ENCODE measurements at places on chromosomes 7 and 10.

GRCh38 chr10:103916876-103917275 lies 1.1 kb downstream of the STN1 start:
- no peak for DNase-seq

DNA sequence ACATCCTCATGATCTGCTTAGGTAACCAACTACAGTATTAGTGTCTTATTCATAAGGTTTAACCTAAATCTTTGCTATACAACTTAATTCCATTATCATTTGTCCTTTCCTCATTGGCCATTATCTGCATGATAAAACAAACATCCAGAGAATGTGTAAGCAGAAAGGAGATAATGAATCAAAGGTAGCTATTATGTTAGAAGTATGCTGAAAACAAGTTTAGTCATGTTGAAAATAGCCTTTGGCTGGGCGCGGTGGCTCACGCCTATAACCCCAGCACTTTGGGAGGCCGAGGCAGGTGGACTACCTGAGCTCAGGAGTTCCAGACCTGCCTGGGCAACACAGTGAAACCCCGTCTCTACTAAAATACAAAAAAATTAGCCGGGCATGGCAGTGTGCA lies 78.2 kb downstream of the NT5C2 start:
- no peak for DNase-seq

GRCh38 chr7:129354428-129355157 lies 79.6 kb upstream of the STRIP2 start:
- no peak for DNase-seq

DNA sequence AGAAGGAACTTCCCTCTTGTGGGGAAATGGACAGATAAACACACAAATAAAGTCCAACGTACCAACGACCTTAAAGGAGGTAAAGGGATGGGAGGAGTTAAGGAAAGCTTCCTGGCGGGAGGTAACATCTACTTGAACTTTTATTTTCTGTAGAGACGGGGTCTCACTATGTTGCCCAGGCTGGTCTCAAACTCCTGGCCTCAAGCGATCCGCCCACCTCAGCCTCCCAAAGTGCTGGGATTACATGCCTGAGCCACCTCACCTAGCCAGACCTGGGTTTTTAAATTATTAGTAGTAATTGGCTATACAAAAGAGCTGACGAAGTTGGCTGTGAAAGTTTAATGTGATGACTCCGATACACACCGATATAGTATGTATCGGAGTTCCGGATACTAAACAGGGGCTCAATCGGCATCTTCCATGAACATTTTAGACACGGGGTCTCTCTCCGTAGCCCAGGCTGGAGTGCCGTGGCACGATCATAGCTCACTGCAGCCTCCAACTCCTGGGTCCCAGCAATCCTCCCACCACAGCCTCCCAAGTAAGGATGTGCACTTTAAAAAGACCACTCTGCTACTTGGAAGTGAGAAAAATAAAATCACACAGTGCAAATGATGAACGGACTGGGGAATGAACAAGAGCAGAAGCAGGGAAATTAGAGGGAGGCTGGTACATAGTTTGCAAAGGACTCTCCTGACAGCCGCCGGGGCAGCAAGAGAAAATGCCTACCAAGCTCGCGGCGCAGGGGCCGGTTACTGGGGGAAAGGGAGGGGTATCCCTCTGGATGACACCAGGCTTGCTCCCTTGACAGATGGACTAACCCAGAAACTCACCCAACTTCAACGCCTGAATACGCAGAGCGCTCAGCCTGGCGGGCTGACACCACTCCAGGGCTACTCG lies 1.0 kb downstream of the BCL7B start:
- DNase-seq, result no peak

GRCh38 chr10:113991091-113991860 lies 52.4 kb upstream of the ADRB1 start:
- no peak for DNase-seq

- no peak for DNase-seq
Observed at GRCh38 chr10:101675115-101675514, 19.9 kb downstream of the FBXW4 start.

DNA sequence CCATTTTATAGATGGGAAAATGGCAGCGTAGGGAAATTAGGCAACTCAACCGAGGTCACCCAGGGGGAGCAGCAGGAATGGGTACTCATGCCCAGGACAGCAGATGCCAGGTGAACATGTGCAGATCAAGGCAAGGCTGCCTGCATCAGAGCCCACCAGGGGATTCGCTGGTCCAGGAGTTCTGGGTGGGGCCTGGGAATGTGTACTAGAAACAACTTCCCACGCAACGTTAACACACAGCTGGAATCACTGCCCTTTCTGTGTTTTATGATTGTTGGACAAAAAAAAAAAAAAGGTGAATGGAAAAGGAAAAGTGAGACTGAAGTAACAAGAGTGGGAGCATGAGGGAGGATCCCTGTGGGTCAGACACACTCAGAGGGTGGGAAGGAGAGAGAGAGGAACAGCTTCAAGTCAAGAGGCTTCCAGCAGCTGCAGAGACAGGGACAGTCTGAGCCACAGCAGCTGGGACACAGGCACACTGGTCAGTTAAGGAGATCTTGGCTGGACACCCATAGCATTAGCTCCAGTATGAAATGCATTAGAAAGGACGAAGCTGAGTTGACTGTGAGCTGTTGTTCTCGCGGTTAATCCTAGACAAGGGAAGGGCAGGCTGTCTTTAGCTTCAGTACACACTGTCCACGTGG lies 187.9 kb upstream of the INHBA start:
- DNase-seq, result no peak

GRCh38 chr7:83149466-83149865 lies 13.2 kb downstream of the PCLO start:
- DNase-seq, result no peak

GRCh38 chr7:120404042-120404441 lies 131.1 kb downstream of the KCND2 start:
- DNase-seq, result no peak

DNA sequence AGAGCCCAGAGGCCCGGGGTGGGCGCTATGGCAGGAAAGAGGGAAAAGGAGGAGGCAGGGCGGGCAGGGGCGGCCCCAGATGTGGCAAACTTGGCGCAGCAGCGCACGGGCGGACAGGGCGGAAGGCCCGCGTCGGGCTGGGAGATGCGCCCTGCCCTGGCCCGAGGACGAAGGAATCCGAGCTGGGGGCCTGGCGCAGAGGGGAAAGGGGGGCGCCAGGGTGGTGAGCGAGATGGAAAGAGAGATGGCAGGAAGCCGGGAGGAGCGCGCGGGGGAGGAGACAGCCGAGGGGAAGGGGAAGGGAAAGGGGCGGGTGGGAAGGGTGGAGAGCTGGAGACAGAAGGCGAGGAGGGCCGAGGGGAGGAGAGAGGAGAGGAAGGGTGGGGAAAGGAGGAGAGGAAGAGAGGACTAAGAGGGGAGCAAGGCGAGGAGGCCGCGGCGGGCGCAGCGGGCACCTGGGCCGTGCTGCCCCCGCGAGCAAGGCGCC lies at the start of gene MARVELD1:
MARVELD1 (plus strand) TSS at position 392 of the 487 bp plus-strand sequence. CDS start 147 bp downstream, outside the sequence.
- DNase-seq, result no peak

- no peak for DNase-seq
Observed at GRCh38 chr7:106199024-106199423, 85.8 kb downstream of the NAMPT start.

DNA sequence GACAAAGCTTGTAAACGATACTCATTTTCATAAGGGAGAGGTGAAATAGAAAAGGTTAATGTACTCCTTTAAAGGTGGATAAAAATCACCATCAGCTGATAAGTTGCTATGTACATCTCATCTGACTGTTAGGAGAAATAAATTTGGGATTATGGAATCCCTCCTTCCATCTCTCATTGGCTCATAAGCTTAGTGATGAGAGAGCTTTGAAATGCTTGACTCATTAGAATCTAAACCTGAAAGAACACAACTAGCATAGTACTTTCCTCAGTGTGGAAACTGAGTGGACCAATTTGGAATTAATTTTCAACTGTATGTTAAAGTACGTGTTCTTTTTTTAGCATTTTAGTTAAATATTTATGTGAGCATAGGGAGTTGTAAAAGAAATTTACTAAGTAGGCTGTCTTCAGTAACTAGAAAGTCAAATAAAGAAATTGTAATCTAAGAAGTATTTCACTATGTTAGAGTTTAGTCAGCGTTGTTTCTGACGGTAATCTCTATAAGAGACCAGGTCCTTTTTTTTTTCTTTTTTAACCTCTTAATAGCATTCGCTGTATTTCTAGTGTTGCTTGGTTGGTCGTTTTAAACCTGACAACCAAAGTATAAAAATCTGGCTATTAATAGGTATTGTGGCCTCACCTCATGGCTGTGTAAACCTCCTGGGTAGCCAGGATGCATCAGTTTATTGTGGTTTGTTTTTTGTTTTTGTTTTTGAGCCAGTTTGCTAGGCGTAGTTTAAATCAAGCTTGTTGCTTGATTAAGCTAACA lies 34.4 kb downstream of the FHIP2A start:
- DNase-seq, result no peak

- no peak for DNase-seq
Observed at GRCh38 chr10:25288181-25288580, 113.4 kb downstream of the GPR158 start.

- DNase-seq, result no peak
Observed at GRCh38 chr10:101441541-101442455, 87.8 kb downstream of the BTRC start.

- DNase-seq, result no peak
Observed at GRCh38 chr7:142717453-142717852, 31.8 kb upstream of the PRSS1 start.
